ENCODE measurements at places on chromosomes 12 and 14.

DNA sequence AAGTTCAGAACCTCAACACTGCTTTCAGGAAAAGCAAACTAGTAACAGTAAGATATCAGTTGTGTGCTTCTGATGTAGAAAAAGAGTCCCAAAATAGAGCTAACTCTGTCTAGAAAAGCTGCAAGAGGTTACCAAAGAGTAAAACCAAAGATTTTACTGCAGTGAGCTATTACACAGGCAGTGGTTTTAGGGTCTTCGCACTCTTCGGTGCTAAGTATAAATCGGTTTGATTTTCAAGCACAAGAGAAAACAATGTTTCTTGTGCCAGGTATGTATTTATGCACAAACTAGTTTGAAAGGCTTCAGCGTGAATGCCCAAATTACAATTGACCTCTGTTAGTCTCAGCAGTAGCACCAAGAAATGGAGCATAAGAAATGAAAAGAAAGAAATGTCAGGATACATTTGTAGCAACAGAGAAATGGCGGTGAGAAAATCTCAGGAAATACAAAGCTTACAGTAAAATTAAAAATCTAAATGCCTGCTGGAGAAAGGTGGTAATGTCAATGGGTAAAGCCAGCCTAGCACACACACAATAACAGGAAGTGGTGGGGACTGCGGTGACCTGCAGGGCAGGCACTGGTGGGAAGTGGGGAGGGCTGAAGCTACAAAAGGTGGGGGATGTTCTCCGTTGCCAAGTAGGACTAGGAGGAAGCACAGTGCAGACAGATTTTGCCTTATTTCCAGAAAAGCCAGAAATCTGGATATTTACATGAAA is 18.0 kb upstream of the DYRK2 start:
- peak; percentile 72 for DNase-seq

GRCh38 chr12:39993268-39993667 is 112.6 kb downstream of the SLC2A13 start:
- no peak for DNase-seq

DNA sequence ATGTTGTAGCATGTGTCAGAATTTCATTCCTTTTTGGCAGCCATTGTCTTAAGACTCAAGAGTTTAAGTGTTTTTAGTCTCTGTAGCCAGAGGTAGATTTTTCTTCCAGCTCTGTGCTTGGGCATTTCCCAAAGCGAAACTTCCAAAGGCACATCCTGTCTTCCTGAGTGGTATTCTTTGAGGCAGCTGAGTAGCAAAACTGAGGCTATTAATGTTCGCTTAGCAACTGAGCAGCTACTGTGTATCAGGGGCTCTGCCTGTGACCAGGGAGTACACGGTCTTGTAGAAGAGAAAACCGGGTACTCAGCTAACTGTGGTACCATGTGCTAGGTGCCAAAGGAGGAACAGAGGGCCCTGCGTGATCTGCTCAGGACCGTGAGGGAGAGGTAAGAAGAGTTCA is 52.0 kb downstream of the ETV6 start:
- no peak for DNase-seq

- no peak for DNase-seq
These were observed 154.0 kb upstream of the NUDT4 start for GRCh38 chr12:93223440-93224426.

GRCh38 chr14:67943947-67944346 is 124.4 kb downstream of the RAD51B start:
- DNase-seq, result peak; percentile 56

DNA sequence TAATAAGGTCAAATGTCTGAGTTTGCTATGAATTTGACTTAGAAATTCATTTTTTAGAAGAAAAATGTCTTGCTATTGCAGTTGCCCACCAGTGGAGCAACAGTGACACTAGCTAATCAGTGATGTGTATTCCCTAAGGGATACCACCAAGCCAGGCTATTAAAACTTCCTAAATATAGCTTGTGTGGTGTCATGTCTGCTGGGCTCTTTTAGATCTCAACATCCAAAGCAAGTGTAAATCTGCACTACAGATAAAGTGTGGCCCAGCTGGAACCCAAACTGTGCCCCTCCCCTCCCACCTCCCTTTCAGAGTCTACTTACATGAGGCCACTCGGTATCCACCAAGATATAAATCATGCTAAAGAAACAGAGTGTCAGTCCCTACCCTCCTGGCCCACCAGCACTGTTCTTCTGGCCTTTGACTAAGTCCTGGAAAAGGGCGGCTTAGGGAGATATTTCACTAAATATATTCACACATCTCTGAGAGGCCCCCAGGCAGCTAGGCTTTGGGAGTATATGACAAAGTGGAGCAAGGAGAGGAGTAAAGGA is 53.8 kb downstream of the SLC35F4 start:
- DNase-seq, result no peak

DNA sequence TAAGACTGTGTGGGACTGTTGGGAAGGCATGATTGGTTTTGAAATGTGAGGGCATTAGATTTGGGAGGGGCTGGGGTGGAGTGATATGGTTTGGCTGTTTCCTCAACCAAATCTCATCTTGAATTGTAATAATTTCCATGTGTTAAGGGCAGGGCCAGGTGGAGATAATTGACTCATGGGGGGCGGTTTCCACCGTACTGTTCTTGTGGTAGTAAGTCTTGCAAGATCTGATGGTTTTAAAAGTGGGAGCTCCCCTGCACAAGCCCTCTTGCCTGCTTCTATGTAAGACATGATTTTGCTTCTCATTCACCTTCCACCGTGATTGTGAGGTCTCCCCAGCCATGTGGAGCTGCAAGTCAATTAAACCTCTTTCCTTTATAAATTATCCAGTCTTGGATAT is 76.6 kb upstream of the PPFIA2 start:
- DNase-seq, result no peak

GRCh38 chr14:65170768-65171507 is 68.6 kb upstream of the MAX start:
- peak; percentile 41 for DNase-seq

DNA sequence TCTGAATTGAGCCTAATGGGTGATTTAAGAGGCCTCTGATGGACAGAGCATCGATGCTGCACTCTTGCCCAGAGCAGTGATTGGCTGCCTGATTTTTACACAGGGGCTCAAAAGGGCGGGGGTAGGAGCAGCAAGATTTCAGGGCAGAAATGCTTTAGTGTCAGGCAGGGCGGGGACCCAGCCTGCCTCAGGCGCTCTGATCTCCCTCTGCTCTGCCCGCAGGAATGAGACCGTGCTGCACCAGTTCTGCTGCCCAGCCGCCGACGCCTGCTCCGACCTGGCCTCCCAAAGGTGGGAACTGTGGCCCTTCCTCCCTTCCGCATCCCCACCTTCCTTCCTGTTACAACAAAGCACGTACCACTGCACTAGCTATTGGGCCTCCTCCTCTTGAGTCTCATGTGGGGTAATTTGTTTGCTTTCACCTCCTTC is 32.4 kb downstream of the IQSEC3 start:
- no peak for DNase-seq

- DNase-seq, result peak; percentile 6
These were observed 89.7 kb upstream of the PARP11 start for GRCh38 chr12:3962631-3963483.

DNA sequence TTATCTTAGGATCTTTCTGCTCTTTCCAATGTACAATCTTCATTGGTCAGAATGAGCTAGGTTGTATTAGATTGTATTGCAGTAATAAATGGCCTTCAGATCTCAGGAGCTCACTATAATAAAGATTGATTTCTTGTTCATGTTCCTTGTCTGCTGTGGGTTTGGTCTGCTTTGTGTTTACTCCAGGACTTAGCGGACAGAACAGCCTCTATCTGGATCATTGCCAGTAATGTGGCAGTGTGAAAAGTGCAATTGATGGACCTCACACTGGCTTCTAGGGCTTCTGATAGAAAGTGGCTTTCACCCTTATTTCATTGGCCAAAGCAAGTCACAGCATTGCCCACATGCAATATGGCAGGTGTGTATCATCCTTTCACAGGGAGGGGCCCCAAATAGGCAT is 81.2 kb downstream of the BTG1 start:
- no peak for DNase-seq

DNA sequence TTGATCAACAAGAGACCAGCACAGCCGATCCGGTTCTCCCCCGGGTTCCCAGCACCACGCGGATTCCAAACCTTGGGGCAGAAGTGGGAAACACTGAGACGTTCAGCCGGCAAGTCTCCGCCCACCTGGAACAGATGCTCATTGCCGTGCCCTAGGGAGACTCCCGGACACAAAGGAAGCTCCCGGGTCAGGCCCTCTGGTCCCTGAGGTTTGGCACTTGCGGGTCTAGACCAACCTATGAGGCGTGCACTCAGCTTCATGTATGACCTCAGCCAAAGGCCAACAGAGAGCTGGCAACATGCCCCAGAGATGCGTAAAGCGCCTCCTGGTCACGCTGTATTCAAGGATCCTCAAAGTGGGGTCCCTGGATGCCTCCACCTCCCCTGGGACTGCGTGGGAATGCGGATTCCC is 2.5 kb downstream of the RIMBP2 start:
- DNase-seq, result no peak

DNA sequence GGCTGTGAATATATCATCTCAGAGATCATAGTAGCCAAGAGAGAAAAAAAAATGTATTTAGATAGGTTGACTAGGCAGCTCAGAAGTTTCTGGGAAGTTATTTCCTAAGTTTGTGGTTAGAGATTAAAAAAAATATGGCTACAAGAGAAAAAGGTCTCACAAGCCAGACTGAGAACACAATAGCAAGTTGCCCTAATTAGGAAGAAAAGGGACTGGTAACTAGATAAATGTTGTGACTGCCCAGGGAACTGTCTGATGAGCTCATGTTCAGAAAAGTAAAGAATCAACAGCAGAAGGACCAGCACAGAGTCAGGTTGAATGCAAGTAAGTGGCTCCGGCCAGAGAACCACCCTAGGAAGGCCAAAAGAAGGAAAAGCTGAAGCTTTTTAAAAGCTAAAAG is 256.6 kb downstream of the PRKD1 start:
- no peak for DNase-seq

DNA sequence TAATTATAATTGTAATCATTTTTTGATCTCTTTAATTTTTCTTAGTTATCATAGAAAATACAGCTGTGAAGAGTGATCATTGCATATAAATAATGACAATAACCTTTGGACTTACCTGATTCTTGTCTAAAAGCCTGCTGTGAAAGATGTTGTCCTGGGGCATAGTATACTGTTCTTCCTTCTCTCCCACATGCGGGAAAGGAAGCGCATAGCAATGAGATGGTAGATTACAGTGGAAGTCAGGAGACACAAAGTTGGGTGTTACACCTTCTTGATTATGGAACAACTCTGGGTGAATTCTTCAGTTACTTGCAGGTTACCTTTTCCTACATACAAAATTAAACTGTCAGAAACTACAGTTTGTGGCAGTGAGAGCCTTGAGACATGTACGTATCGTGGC is 140.8 kb downstream of the KTN1 start:
- DNase-seq, result no peak

GRCh38 chr12:25962932-25963525 is 4.5 kb downstream of the RASSF8 start:
- DNase-seq, result no peak

DNA sequence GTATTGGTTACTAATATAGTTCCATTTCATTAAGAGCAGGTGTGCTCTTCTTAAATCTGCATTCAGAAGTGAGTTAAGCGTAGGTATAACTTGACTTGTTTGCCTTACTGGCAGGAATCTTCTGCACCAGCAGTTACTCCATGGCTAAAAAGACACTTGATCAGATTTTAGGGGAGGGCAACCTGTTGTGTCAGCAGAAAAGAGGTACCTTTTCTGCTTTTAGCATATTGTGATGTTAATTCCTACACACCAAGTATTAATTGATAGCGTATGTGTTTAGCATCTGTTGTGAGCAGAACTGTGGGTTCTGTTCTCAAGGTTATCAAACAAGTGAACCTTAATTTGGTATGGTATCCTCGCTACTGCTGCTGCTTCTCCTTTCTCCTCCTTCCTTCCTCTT is 38.3 kb downstream of the TTLL5 start:
- DNase-seq, result no peak

DNA sequence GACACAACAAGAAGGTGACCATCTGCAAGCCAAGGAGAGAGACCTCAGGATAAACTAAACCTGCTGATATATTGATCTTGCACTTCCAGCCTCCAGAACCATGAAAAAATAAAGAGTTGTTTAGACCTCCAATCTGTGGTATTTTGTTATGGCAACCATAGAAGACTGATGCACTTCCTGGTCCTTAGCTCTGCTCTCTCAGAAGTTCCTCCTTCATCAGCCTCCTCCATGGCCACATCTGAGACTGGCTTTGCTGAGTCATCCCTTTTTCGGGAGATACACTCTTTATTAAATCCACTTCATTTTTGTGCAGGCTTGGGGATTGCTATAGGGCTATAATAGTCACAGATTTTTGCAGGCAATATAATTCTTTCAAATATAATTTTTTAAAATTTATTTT is 89.6 kb upstream of the ATF7IP start:
- DNase-seq, result no peak

DNA sequence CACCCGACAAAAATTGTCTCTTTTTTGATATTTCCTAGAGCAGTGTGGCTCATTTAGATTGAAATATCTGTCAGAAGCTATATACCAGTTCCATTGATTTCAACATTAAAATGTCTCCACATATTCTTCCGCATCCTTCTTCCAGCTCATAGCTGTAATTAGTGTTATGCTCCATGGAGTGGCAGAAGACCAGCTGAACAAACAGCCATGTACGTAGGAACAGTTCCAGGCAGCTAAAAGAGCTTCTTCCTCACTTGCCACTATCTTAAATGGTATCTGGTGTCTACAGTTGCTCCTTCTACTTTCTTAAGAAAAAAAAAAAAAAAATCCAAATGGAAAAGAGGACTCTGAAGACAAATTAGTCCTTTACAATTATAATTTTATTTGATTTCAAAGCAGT is 848.0 kb downstream of the DIO2 start:
- no peak for DNase-seq

DNA sequence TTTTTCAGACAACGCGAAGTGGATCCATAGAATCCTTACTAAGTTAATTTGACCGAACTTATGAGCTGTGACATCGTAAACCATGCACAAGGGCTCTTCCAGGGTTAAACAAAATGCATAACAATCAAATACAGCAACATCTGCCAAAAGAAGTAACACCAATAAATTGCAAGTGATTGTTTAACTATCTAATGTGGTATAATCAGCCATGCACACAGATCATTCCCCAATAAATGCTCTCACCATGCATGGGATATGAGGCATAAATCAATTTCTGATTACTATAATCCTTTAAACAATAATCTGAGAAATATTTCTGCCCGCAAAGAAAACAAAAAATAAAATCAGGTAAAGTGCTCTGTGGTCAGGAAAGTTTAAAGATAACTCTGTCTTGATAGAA is 7.7 kb upstream of the PLEKHG7 start:
- DNase-seq, result no peak

DNA sequence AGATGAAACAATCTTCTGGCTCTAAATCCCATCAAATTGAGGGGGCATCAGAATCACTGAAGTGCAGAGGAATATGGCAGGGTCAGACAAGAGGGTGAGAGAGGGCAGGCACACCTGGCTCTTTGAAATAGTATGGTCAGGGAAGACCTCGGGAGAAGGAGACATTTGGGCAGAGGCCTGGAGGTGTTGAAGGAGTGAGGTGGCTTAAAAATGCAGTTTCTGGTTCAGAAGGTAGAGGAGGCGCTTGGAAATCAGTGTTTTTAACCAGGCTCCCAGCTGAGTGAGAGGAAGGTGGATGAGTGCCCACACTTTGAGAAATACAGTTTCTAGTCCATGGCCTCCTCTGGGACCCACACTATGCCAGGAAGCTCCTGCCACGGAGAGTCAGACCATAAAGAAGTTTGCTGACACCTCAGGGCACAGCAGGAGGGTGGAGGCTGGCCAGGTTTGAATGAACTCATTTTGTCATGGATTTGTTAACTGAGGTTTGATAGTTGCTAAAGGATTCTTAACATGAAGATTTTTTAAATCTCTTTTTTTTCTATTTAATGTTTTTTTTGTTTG is 20.1 kb downstream of the NID2 start:
- no peak for DNase-seq

All from memory B cell (primary cell).